ENCODE measurements at places on chromosomes 1 and 21.

DNA sequence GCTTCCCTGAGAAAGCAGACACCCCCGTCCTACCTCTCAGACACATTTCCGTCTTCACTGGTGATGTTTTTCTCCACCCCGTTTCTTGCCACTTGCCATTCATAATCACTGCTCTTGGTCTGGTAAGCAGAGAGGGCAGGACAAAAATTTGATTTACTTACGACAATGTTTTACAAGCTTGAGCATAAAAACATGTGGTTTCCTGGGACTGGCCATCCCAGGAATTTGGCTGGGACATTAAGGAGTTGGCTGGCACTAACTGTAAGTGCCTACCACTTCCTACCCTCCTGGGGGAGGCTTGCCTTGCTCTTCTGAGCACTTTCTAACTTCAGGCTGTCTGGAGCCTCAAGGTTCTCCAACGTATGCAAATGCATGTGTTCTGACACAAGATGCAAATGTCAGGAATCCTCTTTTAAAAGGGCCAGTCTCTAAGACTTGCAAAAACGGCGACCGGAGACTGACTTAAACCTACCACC, 24.2 kb downstream of the ZBTB18 start:
- no peak for DNase-seq

DNA sequence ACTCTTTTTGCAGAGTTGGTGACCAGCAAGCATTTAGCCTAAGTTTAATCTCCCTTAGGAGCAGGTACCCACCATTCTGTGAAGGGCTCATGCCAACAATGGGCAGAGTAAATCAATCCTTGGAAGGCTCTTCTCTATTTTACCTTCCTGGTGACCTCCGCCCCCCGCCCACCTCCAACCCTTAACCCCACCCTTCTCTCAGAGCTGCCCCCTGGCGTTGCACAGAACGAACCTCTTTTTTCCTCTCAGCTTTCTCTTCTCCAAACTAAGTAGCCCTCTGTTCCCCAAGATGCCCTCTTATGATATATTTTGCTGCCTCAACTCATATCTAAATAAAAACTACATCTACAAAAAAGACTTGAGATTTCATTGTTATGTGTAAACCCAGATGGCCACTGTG, 186.8 kb downstream of the SEC16B start:
- no peak for DNase-seq

GRCh38 chr1:84538599-84538998, 32.2 kb upstream of the GNG5 start:
- no peak for DNase-seq

DNA sequence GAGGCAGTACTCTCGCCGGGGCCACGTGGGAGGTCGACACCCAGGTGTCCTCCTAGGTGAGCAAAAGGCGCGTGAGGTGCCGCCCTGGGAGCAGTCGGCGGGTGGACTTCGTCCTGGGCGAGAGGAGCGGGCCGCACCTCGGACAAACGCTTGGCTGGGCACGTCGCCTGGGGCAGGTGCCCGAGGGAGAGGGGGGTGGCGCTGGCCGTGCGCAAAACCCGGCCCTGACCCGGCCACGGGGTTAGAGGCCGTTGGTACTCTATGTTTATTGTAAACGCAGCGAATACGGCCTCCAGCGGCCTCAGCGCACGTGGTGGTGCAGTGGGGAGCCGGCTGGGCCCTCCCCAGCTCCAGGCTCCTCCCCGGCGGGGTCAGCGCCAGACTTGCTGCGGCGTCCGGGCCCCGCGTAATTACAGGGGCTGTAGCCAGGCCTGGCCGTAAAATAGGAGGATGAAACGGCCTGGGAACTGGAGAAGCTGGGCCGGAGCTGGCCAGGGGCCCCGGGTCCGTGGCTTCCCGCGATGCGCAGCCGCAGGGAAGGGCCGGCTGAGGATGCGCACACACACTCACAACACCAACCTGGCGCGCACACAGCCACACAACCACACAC, 1.6 kb upstream of the EFNA1 start:
- no peak for DNase-seq

GRCh38 chr1:15201849-15202551, 45.0 kb upstream of the FHAD1 start:
- no peak for DNase-seq

- DNase-seq: no peak
These were observed 57.5 kb upstream of the PDC start for GRCh38 chr1:186518395-186518794.

DNA sequence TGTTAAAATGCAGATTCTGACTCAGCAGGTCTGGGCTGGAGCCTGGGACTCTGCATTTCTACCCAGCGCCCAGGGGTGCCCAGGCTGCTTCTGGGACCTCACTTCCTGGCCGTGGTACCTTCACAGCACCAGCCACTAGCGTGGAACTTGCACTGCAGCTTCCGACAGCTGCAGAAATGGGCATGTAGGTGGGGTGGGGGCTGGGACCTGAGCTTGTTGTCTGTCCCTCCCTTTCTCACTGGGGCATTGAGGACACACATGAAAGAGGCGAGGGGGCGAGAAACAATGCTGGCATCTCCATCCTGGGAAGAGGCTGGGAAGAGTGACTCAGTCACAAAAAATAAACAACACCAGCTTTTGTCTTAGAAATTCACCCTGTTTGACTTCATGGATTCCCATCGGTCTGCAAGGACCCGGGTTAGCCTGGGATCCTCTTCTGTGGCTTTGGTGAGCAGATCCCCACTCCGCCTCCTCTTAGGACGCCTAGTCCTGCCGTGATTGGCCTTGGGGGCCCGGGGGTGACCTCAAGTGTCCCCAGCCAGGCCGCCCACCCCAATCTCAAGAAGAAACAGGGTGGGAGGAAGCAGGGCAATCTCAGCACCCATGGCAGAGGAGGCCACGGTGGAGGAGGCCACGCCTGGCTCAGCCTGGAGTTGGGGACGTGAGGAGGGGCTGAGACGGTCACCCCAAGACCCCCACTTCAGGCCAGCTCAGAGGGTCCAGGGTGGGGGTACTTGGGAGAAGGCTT, 29.9 kb upstream of the POFUT2 start:
- DNase-seq: no peak

DNA sequence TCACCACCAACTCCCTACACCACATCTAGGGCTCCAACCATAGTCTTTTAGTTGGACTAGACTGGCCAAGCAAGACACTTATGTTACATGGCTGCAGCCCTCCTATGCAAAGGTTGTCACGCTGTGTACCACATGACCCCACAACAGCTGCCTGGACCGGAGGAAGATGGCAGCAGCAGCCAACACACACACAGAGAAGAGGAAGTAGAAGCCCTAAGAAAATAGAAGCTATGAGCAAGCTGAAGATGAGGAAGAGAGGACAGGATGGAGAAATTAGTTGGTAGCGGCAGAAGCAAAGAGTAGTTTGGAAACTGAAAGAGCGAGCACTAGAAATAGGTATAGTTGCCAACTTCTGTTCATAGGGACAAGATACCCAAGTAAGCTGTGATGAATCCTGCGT, 60.8 kb upstream of the RALGPS2 start:
- no peak for DNase-seq

- DNase-seq: no peak
These were observed 56.7 kb downstream of the OVGP1 start for GRCh38 chr1:111370871-111371270.

- no peak for DNase-seq
These were observed 6.0 kb downstream of the FOXO6 start for GRCh38 chr1:41367288-41367642.

DNA sequence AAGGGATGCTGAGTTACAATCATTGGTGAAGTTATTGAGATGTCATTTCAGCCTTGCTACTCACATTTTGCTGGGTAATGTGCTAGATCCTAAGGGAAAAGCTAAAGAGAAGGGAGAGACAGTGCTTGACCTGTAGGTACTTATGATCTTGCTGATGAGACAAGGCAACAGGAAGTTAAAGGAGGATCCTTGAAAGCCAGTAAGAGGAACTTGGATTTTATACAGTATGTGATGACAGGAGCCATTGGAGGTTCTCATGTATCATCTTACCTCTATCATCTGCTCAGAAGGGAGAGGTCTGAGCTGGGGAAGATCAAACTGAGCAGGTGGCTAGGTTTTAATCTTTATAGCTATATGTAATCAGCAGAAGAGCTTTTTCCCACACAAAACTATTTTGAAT, 6.3 kb downstream of the APOBEC4 start:
- DNase-seq: no peak

DNA sequence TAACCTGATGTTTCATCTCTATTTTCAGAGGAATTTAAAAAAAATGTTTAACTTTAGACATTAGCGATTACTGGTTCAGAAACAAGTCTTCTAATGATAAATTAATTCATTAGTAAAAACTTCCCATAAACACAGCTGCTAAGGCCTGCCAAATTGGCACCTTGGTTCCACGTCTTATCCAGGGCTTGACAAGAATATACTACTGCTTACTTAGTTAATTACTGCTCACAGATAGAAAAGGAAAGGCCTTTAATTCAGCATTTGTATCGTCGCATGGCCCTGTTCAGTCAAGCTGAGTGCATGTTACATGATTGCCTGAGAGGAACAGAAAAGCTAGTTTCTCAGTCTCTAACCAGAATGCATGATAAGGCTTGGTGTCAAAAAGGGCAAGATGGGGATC, 84.6 kb downstream of the ADGRL2 start:
- no peak for DNase-seq

DNA sequence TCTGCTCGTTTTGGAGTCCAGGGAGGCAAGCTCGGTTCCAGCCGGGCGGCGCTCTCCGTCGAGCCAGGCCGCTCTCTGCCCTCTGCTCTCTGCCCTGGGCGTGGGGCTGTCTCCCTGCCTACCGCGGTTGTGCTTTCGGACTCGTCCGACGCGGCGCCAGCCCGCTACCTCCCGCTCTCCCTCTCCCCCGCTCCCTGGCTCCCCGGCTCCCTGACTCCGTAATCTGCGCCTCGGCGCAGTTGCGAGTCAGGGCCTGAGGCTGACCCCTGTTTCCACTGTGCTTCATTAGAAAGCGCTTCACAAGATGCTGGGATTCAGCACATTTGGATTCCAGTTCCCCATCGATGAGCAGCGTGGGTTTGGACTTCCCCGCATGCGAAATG, 2.2 kb downstream of the SOX13 start:
- DNase-seq: no peak

DNA sequence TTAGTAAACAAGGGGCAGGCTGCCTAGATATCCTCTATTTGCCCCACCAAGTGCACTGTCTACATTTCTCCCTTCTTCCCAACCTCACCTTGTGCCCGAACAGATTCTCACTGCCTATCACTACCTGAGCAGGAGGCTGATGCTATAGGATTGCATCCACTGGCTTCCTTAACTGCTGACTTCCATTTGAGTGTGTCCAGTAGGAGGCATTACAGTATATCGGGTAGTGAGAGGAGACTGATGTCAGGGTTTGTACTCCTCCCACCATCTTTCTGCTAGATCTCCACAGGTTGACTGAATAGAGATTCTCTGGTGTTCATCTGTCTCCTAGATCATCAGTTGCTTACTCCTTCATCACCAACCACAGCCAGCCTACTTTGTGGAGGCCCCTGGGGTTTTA, 796.3 kb downstream of the LRRIQ3 start:
- no peak for DNase-seq

- no peak for DNase-seq
These were observed 219.0 kb downstream of the KAZN start for GRCh38 chr1:14817223-14818170.

- DNase-seq: no peak
These were observed 971 bp upstream of the GNG4 start for GRCh38 chr1:235650341-235651169.

DNA sequence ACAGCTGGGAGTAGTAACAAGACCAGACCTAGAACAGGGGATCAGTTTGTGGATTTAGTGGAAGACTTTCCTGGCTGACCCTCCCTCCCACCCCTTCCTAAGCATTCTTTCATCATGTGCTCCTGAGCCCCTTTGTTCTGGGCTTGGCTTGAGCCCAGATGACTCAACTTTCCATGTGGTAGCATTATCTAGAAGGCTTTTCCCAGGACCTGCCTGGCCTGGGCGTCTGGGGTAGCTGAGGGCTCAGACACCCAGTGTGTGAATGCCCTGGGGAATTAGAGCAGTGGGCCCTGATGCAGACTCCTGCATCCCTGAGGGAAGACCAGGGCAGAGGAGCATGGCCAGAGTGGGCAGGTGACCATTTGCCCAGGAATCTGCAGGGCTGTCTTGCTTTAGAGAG, 44.1 kb upstream of the TSPAN2 start:
- DNase-seq: no peak

GRCh38 chr1:233097546-233097945, 147.1 kb downstream of the NTPCR start:
- no peak for DNase-seq

DNA sequence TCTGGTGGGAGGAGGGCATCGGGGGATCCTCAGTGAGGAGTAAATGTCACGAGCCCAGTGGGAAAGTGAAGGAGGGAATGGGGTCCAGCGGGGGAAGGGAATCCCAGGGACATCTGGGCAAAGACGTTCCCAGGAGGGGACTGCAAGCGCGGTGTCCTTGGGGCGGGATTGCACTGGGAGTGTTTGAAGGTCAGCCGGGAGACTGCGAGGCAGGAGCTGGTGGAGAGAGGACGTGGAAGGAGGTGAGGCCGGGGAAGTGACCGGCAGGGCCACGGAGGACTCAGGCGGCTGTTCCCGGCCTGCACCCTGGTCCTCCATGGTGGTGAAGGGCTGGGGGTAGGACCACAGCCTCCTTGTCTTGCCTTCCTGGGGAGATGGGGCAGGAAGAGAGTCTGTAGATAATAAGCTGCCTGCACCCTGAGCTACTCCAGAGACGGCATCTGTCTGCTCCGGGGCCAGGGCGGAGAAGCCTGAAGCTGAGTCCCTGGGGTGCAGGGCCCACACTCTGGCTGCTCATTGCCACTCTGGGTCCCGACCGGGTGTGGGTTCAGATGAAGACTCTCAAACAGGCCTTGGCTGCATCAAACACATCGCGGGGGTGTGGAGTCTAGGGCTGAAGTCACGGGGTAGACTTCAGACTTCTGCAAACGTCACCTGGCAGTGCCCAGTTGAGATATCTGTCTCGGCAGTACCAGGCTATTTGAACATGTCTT, 264.8 kb downstream of the CAMTA1 start:
- no peak for DNase-seq

GRCh38 chr1:25458541-25459298, 28.0 kb downstream of the MACO1 start:
- DNase-seq: no peak

DNA sequence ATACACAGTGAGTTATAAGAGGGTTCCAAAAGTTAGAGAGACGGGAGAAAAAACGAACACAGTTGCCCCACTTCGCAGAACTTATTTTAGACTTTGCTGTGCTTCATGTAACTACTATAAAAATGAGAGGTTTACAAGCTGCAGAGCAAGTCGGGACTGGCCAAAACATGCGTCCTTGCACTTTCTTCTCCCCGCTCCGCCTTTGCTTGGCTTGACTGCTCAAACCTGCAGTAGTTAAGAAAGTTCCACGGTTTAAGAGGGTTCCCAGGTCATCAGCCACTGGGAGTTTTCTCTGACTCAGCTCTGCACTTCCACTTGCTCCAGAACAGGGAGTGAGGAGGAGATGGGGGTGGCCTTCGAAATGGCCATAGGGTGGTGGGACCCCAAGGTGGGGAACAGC, 36.2 kb downstream of the CLIC6 start:
- no peak for DNase-seq
